ENCODE measurements at places on chromosomes 1 and 21.

DNA sequence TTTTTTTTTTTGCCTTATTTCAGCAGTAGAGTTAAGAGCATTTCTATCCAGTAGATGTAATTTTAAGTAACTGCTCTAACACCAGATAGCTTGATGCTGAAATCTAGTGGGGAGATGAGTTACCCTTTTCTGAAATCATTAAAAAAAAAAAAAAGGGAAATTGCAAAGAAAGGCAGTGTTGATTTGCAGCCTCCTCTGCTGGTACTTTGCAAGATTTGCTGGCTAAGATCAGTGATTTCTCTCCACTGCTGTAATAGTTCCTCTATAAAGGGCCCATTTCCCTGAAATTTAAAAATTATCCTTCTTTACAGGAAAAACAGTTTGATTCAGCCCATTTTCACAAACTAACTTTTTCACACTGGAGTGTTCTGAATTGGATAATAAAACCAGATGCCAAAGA lies 120.6 kb downstream of the PTBP2 start:
- DNase-seq, result peak; percentile 70

DNA sequence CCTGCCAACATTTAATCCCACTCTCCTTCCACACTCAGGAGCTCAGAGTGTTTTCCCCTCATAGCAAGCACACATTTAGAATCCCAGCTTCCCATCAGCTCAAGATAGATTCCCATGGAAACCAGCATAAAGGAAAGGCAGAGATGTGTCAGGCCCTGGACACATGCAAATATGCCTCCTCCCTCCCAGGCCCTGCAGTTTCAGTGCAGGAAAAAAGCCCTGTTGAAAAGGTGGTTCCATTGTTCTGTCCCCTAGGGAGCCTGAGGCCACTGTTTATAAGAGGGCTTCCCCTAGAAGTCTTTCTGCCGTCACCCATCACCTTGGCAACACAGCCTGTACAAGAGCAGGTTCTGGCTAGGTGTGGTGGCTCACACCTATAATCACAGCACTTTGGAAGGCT lies 3.6 kb downstream of the CACNA1S start:
- no peak for DNase-seq

- DNase-seq, result peak; percentile 16
Observed at GRCh38 chr1:170146720-170147263, 1.0 kb downstream of the NTMT2 start.

DNA sequence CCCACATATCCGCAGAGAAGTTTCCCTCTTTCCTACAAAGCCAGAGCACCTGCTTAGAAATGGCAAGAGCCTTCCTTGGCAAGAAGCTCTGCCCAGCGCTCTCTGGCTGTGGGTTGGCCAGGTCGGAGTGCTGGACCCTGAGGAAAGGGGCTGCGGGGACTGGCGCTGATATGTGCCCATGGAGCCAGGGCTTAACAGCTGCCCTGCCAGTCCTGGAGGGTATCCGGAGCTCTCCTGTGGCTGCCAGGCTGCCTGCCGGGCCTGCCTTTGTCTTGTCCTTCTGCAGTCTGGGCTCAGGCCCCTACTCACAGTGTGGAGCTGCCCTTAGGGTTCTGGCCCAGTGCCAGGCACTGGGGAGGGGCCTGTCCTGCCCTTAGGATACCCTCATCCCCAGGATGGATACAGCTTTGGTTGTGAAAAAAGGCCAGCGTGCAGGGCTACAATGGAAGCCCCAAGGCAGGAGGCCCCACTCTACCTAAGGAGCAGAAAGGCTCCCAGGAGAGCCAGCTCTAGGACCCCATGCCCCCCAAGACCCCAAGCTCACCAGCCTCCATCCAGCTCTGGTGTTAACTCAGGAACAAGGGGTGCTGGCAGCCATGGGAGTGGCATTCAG lies 43.4 kb downstream of the KIAA1614 start:
- no peak for DNase-seq

DNA sequence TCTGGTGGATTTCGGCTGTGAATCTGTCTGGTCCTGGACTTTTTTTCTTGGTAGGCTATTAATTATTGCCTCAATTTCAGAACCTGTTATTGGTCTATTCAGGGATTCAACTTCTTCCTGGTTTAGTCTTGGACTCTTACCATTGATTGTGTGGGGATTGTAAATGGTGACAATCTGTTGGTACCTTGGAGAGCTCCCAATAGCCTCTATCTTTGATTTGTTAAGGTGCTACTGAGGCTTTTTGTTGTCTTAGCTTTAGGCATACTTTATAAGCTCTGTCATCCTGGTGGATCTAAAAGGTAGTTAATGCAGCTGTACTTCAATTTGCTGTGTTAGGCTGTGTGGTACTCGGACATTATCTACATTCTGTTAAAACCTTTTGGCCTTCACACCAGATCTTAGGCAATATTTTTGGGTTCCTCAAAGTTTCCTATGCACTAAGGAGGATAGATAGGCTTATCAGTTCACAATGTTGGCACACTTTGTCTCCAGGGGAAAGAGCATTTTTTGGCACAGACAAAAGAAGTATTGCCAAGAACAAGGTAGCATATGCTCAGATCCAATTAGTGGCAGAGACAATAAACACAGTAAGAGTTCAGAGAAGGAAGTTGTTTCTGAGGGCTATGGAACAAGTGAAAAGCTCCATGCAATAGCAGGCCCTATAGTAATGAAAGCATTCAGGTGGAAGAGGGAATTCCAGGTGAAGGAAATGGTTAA lies 230.4 kb downstream of the PDE4B start:
- peak; percentile 30 for DNase-seq

GRCh38 chr1:235725434-235725833 lies 75.8 kb upstream of the GNG4 start:
- DNase-seq, result peak; percentile 23

GRCh38 chr1:72432645-72433267 lies 150.4 kb upstream of the NEGR1 start:
- no peak for DNase-seq
